T follicular helper cell (primary cell): ENCODE measurements at places on chromosomes 7 and 10.

DNA sequence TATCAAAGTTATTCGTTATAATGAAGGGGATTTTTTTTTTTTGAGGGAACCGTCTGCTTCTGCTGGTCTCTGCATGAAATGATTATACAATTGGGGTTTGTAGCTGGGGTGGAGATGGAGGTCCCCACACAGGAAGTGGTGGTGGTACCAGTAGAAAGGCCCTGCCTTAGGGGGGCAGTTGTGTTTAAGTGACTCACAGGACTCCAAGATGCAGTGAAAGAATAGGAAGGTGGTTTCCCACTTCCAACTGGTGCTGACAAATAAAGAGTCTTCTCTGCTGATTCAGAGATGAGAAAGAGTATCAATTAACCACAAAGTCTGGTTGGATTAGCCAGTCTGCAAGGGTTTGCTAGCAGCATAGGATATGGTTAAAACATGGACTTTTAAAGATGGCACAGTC is 376.0 kb downstream of the SORCS3 start:
- no peak for DNase-seq

DNA sequence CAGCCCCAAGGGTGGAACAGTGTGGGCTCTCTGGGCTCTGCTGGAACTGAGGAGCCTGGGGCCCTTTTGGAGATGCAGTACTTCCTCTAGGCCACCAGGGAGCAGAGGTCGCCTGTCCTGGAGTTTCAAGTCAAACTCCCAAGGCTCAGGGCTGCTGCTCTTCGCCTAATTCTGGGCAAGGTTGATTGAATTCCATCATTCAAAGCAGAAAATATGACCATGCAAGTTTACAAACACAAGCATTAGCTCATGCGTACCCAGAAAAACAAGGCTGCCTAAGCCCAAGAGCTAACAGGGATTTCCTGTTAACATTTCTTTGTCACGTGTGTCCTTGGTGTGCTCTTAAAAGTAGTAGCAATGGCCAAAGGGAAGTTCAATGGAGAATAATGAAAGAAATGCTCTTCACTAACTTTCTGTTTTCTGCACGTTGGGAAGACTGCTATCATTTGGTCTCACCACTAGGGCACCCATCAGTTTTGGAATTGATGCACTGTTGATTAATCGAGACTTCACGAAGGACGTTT is 20.1 kb downstream of the LDB3 start:
- peak; percentile 24 for DNase-seq

DNA sequence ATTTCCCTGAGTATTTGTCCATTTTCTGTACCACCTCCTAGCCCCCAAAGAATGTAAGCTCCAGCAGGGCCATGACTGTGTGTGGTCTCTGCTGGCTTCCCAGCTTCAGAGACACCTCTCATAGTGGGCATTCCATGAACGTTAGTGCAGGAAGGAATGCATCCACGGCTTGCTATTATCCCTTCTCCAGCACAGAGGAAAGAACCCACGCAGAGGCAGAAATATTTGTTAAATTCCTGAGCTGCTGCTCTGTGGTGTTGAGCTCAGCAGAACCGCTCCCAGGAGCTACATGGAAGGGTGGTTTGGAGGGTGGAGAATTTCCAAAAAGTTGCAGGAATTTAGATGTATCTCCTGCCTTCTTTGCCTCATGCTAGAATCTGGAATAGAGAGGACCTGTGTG is 275.2 kb downstream of the POU6F2 start:
- no peak for DNase-seq

DNA sequence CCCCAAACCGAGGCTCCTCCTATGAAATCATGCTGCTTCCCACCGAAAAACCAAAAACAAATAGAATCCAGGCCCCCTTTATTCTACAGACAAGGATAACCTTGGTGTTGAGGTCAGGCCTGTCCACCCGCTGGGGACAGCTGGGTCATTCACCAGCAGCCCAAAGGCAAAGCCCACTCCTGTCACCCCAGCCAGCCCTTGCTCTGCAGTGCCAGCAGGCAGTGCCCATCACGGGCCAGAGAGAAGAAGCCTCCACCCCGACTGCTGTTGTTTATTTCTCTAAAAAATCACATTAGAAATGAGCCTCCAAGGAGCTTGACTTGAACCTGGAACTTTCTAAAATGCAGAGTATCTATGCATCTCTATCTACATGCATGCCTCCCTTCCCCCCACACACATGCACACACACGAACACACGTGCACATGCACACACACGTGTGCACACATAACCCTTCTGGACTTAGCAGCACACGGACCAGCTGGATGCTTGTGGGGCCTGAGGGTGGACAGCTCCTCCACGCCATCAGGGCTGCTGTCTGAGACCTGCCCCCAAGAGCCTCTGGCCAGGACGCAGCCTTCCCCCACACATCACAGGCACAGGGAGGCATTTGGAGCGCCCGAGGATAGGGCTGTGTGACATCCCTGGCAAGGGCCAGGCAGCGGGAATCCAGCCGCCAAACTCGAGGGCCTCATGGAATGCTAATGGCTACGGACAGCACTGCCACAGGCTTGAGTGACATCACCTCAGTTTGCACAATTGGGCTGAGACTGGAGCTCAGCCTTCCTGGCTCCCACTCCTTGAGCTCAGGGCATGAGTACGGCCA is 22.8 kb downstream of the PRKAG2 start:
- no peak for DNase-seq

DNA sequence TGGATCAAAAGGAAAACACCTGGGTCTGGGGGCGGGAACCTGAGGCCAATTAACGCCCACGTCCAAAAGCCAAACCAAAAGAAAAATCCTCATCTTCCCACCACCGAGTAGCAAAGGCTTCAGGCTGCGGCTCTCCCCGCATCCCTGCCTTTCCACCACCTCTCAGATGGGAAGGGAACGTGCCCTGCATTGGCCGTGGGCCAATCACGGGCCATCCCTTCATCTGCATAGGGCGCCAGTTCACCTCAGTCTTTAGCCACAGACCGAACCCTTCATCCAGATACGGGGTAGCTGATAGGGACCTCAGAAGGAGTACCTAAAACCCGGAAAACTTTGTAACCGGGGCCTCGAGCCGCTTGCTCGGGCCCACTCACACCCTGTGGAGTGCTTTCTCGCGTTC is 626 bp downstream of the PRPF18 start:
- no peak for DNase-seq

DNA sequence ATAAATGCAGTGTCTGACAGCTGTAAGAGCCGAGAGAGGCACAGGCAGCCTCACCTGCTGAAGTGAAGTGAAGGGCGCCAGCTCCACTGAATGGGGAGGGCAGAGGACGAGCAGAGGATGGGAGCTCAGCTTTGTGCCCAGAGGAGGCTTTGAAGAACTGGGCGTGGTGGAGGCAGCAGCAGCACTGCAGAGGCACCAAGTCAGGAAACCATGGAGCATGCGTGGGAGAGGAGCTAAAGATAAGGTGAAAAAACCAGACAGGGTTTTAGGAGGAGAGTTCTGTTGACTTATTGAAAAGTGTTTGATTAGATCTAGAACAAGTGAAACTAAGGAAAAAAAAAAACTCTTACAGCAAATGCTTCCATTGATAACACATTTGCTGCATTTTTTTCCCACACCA is 216.4 kb downstream of the CXCL12 start:
- no peak for DNase-seq

GRCh38 chr10:71748671-71749191 is 24.6 kb downstream of the VSIR start:
- peak; percentile 59 for DNase-seq

GRCh38 chr7:111942450-111943081 is 263.6 kb downstream of the DOCK4 start:
- no peak for DNase-seq
